ENCODE measurements at places on chromosomes 7 and 10.

DNA sequence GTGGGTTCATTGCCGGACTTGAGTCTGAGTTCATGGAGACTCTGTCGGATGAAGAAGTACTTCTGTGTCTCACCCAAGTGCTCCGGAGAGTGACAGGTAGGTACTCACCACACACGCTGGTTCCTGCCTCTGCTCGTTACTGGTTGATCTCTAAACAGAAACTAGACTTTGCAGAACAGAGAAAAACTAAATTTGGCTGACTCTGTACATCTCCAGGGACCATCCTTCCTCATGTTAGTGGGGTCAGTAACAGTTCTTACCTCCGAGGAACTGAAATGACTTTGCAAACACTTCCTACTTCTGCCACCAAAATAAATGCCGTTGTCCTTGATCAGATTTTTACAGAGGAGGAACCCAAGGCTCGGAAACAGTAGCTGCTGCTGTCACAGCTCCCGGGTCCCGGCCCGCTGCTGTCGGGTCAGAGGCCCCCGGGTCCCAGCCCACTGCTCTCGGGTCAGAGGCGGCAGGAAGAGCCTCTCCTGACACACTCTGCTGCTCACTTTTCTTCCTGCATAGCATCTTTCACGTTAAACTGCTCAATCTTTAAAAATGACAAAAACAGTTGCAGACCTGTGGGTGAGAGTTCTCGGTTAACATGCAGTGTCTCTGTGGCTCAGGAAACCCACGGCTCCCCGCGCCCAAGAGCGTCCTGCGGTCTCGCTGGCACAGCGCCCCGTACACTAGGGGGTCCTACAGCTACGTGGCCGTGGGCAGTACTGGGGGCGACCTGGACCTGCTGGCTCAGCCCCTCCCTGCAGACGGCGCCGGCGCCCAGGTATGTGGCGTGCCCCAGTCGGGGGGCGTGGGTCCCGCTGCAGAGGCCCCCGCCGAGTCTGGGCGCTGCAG lies 4.8 kb upstream of the MTG1 start:
- DNase-seq, result no peak

- DNase-seq, result peak; percentile 42
Measured at GRCh38 chr7:2471022-2471329, 5.2 kb downstream of the GRIFIN start.

GRCh38 chr7:64873155-64873500 lies 29.9 kb upstream of the ZNF273 start:
- DNase-seq, result no peak

- DNase-seq, result no peak
Measured at GRCh38 chr10:124691002-124691401, 53.2 kb downstream of the FAM53B start.

GRCh38 chr7:36708767-36709166 lies 15.5 kb downstream of the AOAH start:
- no peak for DNase-seq

DNA sequence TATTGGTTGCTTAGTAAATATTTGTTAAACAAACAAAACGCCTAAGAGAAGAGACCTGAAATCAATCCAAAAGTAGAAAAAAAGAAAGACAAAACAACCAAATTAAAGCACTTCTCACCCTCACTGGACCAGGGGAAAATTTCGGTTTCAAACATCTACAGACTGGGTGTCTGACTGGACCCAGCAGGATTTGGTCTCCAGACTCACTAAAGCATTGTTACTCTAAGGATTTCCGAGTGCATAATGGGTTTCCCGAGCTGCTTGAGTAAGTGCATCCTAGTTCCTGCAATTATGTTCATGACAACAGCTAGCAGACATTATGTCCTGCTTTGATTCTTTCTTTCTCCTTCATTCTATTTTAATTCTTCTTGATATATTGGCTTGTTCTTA lies 51.8 kb upstream of the FAM3C start:
- peak; percentile 7 for DNase-seq

GRCh38 chr10:3623746-3624145 lies 161.3 kb downstream of the KLF6 start:
- DNase-seq, result peak; percentile 55

DNA sequence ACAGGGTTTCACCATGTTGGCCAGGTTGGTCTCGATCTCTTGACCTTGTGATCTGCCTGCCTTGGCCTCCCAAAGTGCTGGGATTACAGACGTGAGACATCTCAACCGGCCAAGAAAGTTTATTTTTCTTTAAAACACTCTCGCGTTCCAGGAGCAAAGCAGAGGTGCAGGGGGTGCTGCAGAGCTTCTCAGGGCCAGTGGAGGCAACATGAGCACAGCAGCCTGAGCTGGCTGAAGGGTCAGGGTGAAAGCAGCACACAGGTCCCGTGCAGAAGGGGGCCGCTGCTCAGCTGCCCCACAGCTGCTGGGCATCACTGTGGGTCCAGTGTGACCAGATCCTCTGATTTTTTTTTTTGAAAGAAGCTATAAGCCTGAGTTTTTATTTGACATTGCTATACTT lies 46.1 kb downstream of the EPHB4 start:
- no peak for DNase-seq

DNA sequence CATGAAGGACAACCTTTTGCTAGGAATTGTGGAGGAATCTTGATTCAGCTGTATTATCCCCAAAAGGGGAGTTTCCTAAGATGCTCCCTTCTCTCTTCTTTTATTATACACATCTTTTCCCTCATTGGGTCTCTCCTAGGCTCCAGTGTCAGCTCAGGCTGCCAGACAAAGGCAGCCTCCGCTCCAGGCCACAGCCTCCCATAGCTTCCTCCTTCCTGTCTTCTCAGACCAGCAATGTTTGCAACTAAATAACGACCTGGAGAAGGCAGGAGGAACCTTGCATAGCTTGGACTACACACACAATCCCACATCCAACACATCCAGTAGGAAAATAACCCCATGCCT lies 12.3 kb downstream of the SFXN3 start:
- DNase-seq, result no peak

- no peak for DNase-seq
Measured at GRCh38 chr10:12649012-12649584, 299.8 kb downstream of the CAMK1D start.

- no peak for DNase-seq
Measured at GRCh38 chr7:152887778-152888177, 128.2 kb downstream of the ACTR3B start.

GRCh38 chr7:112566442-112567324 lies 85.9 kb downstream of the LSMEM1 start:
- no peak for DNase-seq

All from AG08395 (cell line).